ENCODE measurements at places on chromosomes 4 and X.
A peak's percentile ranks its signal among the peaks of the same experiment; 100 is the strongest.

GRCh38 chr4:113053883-113054282, 4.4 kb downstream of the ANK2 start:
- no peak for DNase-seq

DNA sequence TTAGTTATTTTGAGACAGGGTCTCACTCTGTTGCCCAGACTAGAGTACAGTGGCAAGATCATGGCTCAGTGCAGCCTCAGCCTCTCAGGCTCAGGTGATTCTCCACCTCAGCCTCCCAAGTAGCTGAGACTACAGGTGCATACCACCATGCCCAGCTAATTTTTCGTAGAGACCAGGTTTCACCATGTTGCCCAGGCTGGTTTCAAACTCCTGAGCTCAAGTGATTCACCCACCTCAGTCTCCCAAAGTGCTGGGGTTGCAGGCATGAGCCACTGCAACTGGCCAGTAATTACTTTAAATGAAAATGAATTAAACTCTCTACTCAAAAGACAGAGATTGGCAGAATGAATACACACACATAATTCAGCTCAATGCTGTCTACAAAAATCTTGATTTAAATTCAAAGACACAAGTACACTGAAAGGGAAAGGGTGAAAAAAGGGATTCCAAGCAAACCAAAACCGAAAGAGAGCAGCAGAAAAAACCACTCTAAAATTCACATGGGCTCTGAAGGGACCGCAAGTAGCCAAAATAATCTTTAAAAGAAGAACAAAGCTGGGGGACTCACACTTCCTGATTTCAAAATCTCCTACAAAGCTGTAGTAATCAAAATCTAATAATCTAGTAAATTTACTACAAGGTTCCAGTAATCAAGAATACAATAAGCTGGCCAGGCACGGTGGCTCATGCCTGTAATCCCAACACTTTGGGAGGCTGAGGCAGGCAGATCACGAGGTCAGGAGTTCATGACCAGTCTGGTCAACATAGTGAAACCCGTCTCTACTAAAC, 11.8 kb upstream of the SPON2 start:
- no peak for DNase-seq

- peak; percentile 30 for DNase-seq
These were observed 39.5 kb downstream of the SPARCL1 start for GRCh38 chr4:87489678-87490077.

DNA sequence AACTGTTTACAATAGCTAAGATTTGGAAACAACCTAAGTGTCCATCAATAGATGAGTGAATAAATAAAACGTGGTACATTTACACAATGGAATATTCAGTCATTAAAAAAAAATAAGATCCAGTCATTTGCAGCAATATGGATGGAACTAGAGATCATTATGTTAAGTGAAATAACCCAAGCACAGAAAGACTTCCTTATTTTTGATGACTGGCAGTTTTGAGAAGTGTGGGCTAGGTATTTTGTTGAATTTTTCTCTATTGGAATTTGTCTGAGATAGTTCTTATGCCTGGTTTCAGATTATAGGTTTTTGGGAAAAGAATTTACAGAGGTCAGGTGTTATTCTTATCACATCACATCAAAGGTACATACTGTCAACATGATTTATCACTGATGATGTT, 293.8 kb upstream of the ARSJ start:
- no peak for DNase-seq

- no peak for DNase-seq
These were observed 540 bp downstream of the ZNF721 start for GRCh38 chr4:498328-498904.

DNA sequence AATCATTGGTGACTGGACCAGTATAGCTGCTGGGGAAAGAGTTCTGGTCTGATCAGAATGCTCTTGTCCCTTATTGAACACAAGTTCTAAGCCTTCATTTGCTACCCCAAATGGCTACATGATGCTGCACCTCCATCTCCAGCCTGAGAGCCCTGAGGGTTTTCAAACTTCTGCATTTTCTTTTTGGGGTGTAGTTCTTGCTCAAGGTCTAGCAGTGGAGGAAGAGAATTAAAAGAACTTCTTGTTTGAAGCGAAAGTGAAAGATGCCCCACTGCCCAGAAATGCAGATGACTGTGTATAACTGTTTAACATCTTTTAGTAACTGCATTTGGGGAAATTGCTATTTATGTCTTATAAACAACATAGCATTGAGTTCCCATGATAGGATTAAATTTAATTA, 38.5 kb downstream of the LAMTOR3 start:
- no peak for DNase-seq

DNA sequence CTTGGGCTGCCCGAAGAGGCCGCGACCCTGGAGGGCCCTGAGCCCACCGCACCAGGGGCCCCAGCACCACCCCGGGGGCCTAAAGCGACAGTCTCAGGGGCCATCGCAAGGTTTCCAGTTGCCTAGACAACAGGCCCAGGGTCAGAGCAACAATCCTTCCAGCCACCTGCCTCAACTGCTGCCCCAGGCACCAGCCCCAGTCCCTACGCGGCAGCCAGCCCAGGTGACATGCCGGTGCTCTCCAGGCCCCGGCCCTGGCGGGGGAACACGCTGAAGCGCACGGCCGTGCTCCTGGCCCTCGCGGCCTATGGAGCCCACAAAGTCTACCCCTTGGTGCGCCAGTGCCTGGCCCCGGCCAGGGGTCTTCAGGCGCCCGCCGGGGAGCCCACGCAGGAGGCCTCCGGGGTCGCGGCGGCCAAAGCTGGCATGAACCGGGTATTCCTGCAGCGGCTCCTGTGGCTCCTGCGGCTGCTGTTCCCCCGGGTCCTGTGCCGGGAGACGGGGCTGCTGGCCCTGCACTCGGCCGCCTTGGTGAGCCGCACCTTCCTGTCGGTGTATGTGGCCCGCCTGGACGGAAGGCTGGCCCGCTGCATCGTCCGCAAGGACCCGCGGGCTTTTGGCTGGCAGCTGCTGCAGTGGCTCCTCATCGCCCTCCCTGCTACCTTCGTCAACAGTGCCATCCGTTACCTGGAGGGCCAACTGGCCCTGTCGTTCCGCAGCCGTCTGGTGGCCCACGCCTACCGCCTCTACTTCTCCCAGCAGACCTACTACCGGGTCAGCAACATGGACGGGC, 579 bp downstream of the ABCD1 start:
- DNase-seq, result no peak

DNA sequence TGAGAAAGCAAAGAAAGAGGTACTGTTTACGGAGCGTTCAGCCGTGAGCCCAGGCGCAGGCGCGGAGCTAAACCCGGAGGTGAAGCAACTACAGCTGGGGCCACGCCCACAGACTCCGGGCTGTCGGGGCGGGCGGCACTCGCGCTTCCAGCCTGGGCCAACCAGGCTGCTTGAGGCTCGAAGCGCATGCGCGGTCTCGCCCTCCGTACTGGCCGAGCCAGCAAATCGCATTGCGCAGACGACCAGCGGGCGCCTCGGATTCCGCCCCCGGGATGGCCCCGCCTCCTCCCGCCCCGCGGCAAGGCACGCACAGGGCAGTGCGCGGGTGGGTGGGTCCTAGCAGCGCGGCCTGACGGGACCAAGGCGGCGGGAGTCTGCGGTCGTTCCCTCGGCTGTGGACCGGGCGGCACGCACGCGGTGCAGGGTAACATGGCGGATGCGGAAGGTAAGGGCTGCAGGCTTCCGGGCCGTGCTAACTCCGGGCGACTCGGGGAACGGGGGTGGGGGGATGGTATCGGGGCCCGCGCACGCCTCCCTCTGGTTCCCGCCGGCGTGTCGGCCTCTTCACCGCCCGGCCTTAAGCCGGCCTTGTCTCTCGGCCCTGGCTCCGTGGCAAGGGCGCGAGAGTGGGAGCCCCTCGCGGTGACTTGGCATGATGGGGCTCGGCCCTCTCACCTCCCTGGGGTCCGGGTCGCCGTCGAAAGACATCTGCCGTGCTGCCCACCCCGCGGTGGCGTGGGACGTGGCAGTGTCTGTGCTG, at the start of gene DKC1:
DKC1 (plus strand) TSS at position 328 of the 760 bp plus-strand sequence; CDS start at position 430, 102 bp downstream.
- peak; percentile 93 for DNase-seq

DNA sequence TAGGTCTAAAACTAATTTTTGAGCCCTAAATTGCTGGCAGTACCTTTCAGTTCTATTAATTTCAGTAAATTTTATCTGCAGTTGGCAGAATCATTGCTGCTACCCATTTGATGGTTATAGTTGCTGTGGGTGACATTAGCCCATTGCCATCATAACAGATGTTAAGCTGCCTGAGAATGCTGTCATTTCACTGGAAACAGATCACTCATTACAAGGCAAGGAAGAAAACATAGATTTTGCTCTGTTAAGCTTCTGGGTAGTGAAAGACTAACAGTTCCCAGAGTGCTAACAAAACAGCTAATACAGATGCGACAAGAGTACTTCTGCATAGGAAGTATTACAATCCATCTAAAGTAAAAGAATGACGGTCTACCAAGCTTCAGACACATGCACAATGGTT, 213.2 kb downstream of the SPANXN3 start:
- DNase-seq, result no peak

DNA sequence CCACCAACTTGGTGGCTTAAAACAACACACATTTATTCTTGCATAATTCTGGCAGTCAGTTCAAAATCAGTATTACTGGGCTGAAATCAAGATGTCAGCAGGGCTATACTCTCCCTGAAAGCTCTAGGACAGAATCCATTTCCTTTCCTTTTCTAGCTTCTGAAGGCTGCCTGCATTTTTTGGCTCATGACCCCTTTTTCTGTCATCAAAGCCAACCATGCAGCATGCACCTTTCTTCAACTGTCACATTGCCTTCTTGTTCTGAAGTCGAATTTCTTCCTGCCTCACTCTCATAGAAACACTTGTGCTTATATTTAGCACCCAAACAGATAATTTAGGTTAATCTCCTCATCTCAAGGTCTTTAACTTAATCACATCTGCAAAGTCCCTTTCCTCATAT, 79.8 kb upstream of the PPP1R2C start:
- DNase-seq, result no peak

DNA sequence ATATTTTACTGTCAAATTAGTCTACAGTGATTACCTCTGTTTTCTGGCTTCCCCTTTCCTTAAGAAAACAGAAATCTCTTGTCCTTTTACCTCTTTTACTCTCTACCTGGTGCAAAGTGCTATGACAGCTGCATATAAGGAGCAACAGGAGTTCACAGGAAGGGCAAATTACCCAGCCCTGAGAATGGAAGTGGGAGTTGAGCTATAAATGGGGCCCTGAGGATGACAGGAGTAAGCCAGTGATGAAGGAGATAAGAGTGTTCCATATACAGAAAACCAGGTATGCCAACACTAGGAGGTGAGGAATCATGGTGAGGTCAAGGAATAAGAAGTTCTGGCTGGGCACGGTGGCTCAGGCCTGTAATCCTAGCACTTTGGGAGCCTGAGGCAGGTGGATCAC, 4.5 kb upstream of the HSD17B13 start:
- DNase-seq, result no peak

GRCh38 chr4:85928775-85929591, 430.9 kb downstream of the MAPK10 start:
- DNase-seq, result peak; percentile 66

GRCh38 chr4:38058151-38058550, 98.0 kb downstream of the PTTG2 start:
- no peak for DNase-seq

DNA sequence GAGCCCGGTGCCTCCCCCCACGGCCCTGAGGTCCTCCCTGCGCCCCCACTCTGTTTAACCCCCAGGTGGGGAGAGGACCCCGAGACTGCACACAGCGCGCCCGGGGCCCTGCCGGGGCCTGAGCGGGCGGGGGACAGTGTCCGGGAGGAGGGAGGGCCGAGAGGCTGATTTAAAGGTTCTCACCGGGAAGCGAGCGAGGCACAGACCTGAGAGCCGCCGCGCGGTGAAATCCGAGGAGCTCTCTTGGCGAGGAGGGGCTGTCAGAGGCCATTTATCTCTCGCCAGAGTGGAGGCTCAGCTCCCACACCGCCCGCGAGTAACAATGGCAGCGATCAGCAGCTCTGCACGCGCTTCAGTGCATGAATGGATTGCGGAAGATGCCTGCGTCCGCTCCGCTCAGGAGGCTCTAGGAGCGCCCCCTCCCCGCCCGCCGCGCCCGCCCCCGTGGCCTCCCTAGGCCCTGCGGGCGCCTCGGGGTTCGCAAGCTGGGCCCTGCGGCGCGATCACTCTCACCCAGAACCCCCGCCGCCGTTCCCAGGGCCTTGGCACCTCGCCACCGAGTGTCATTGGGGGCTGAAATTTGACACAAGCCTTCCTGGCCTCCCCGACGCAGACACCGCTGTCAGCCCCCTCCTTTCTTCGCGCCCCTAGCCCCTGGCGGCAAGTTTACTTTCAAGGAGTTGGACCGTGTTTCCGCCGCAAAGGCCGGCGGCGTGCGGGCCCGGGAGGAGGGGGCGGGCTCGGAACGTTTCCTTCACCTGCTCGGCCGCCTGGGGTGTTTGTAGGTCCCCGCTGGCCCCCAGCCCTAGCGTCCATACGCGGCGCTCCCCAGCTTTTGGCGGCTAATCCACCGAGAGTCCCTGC, 48.7 kb upstream of the BCOR start:
- no peak for DNase-seq

DNA sequence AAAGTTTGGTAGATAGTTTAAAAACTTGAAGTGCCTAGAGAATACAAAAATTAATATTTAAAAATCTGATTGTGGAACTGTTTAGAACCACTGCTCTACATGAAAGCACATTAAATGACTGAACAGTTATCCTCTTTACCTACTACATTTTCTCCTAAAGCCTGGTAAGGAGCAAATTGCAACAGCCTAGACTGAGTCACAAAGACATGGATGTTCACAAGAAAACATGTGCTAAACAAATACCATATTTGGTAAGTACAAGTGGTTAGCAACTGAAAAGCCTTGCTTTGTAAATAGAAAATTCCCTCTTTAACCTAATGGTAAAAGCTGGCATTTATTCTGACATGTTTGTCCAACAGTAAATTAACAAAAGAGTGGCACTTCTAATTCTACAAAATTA, 203.1 kb downstream of the FBXO8 start:
- DNase-seq, result no peak

DNA sequence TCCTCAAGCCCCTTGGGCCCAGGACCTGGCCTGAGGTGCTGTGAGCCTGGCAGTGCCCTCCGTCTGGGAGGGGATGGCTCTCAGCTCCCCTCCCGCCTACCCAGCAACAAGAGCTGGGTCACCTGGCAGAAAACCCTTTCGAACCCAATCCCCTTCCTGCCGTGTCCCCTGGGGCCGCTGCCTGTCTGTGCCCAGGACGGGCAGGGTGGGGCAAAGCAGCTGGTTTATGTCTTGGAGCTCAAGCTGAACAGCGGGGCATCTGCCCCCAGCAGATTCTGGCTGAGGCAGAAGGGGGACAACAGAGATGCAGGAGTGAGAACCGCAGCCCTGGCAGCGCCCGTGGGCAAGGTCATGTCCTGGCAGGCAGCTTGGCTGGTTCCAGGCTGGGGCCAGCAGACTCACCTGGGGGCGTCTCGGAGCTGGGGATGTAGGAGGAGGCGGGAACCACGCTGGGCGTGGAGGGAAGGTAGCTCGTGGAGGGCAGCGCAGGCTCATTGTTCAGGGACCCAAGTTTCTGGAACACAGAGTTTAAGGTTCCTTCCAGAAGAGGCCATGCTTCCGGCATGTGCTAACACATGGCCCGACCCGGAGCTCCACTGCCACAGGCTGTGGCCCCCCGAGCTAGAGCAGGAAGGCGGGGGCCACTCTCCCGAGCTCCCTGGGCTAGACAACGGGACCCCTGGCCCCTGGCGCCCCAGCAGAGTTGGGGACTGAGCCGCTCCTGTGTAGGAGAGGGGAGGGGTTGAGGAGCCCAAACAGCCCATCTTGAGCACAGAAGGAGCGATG, 24.2 kb downstream of the NELFA start:
- DNase-seq, result no peak

All from fibroblast of skin of right biceps (primary cell).